ENCODE measurements at places on chromosomes 2 and 18.

DNA sequence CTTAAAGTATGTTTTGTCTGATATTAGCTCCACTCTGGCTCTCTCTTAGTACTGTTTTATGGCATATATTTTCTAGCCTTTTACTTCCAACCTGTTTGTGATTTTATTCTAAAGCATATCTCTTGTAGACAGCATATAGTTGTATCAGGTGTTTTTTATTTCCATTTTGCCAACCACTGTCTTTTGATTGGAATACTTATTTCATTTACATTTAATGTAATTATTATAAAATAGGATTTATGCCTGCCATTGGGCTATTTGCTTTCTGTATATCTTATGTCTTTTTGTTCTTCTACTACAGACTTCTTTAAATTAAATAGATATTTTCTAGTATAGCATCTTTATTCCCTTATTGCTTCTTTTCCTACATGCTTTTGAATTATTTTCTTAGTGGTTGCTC, 67.3 kb downstream of the LRRC30 start:
- no peak for DNase-seq

DNA sequence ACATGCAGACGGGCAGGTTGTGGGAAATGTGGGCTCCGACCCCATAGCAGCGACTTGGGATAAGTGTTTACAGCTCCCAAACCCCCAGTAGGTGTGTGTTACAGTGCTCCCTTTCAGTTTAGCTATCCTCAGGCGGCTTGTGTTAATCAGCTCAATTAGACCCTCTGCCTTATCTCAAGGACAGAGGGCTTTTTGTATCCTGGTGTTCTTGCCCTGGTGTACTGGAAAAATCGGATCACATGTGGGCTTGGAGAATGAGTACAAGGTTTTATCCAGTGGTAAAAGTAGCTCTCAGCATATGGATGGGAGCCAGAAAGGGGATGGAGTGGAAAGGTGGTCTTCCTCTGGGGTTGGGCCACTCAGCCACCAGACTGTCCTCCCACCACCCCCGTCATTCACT, 264.7 kb upstream of the SYT4 start:
- no peak for DNase-seq

GRCh38 chr18:6414723-6415417, at the start of gene L3MBTL4:
Gene L3MBTL4 (minus strand): TSS chr18:6414911. CDS start chr18:6311625, 103,286 bp downstream.
- no peak for DNase-seq

- DNase-seq = no peak
Observed at GRCh38 chr2:110727923-110728322, 4.5 kb upstream of the ACOXL start.

DNA sequence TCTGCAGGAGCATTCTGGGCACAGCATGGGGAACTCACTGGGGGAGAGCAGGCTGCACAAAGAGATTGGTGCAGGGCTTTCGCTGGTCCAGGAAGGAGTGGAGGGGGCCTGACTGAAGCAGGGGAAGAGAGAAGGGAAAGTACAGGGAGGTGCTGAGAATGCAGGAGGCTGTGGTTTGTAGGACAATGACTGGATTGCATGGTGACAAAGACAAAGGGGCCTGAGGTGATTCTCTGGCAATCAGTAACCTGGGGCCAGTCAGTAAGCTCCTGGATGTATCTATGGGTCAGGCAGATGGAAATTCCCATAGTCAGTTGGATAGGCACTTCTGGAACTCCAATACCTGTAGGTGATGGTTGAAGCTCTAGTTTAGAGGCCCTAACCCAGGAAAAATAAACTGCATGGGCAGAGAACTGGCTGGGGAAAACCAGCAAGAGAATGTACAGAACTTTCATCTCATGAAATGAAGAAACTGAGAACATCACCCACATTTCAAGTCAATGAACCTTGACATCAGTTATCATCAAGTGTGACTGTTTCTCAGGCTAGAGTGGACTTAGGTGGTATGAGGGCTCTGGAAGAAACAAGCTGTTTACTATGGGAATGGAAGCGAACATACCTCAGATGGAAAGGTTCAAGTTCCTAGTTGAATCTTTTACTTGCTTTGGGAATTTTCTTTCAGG, 193.2 kb downstream of the TPGS2 start:
- no peak for DNase-seq

GRCh38 chr2:62305421-62306176, 109.7 kb downstream of the B3GNT2 start:
- no peak for DNase-seq

DNA sequence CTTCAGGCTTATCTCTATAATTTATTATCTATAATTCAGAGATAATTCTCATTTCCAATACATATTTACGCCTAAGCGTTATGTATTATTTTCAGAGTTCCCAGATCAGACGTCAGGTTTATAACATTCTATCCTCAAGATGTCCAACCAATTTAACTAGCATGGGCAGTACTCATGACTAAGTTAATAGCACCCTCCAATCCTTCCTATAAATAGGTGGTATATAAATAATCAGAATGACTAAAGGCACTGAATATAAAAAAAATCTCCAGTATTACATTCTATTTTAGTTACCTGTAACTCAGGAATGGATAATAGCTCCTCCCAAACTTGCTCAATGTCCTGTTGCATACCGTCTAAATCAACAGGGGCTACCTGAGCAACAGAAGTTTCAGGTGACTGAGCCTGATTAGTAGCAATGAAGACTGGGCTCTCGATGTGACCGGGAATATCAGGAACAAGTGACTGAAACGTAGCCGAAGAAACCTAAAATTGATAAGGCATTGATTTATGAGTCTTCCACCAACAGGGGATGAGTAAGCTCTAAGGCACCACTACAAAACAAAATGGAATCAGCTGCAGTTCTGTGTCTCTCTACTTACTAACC, 19.6 kb downstream of the HNRNPA3 start:
- DNase-seq = no peak

GRCh38 chr2:20919297-20919800, 96.4 kb upstream of the LDAH start:
- DNase-seq = no peak

DNA sequence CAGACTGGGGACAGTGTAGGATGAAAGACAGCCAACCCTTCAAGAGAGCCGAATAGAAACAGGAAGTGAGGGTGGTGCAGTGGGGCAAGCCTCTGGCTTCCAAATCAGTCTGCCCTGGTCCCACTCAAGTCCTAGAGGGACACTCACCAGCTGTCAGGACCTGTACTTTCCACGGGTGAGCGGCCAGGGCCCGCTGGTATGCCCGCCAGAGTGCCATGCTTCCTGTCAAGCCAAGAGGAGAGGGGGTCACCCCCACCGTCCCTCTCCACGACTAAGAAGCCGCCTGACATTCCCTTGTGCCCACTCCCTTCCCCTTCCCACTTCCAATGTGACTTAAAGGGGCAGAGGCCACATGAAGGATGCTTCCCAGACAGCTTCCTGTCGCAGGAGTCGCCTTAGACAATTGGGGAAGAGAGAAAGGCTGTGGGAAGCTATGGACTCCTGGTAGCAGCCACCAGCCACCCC, 564 bp downstream of the MPV17 start:
- DNase-seq = no peak

DNA sequence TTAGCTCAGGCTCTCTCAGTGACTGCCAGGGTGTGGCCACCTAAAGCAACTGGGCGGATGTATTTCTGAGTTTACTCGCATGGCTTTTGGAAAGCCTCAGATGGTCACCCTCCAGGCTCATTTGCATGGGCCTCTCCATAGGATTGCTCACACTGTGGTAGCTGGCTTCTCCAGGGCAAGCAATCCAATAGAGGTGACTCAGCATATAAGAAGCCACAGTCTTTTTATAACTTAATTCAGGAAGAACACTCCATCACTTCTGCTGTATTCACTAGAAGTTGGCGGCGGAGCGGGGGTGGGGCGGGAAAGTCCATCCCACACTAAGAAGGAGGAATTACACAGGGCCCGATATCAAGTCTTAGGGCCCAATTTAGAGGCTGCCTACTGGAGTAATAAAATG, 3.6 kb upstream of the DOK6 start:
- DNase-seq = no peak

- peak; percentile 81 for DNase-seq
Observed at GRCh38 chr18:12597760-12598159, 60.1 kb downstream of the SPIRE1 start.

DNA sequence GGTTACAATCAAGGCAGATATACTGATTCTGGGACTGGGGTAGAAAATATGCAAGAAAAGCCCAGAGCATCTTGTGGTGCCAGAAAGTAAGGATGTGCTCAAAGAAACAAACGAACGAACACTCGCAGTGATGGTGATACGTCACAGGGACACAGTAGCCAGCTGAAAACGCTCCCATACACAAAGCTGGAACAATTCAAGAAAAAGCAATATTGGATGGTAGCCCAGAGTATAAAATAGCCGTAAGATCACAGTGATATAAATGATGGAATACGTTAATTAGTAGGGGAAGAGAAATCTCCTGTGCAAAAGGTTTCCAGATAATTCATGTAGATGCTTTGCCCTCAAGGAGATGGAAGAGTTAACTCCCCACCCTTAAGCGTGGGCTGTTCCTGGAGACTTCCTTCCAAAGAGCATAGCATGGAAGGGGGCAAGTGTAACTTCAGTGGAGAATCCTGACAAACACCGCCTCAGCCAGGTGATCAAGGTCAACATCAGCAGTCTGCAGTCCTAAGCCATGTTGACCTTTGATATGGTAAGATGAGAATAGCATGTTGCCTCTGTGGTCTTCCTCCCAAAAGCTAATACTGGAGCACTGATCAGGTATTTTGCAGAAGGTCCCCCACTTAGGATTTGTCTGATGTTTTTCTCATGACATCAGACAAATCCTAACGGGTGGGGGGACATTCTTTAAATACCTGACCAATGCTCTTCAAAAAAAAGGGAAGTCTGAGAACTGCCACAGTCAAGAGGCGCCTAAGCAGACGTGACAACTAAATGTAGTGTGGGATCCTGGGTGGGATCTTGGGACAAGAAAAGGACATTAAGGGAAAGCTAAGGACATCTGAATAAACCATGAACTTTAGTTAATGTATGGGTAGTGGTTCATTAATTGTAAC, 99.0 kb downstream of the NCK2 start:
- no peak for DNase-seq

GRCh38 chr18:57855551-57855950, 52.4 kb upstream of the ATP8B1 start:
- no peak for DNase-seq

DNA sequence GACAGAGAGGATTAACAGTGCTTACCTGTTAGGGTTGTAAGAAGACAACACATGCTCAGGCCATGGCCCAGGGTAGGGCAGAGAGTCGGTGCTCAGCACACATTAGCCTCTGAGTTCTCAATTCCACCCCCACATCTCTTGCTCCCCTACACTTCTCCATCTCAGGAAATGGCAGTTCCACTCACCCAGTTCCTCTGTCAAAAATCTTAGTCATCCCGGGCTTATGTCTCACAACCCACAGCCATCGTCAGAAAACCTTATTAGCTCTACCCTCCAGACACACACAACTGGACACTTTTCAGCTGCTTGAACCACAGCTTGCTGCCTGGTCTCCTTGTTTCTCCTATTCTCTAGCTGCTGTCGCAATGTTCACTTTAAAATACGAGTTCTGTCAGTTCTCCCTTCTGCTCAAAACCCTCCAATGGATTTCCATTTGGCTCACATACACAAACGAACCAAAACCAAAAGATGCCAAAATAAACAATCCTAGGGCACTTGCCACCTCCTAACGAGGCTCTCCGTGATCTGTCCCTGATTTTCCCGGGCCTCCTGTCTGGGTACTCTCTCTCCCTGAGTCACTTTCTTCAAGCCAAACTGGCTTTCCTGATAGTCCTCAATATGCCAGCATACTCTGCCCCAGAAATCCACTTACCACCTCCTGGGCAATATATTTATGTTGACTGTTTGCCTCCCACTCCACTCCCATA, 89.7 kb downstream of the KCTD1 start:
- peak; percentile 62 for DNase-seq

DNA sequence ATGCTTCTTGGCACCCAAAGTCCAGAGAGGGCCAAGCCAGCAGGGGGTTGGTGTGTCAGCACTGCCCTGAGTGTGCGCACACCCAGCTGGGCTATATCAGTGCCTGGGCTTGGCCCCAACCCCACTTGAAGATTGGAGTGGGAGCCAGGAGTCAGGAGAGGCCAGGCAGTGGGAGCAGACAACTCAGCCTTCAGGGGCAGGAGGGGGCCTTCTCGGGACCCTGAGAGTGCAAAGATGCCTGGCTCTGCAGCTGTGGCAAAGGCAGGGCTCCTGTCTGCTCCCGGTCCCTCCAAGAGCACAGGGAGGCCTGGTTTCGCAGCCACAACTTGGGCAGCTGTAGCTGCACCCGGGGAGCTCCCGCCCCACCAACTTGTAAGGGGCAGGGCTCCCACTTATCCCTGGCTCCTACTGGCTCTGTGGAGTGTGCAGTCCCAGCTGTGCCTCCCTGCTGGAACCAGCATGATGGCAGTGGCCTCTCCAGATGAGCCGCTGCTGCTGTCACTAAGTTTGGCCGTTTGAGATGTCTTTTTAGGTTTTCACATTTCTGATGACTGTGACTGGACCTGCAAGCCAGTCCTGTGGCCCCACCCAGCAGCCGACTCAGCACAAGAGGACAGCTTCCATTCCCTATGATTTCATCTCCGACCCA, 148.8 kb upstream of the HS6ST1 start:
- no peak for DNase-seq

- DNase-seq = no peak
Observed at GRCh38 chr2:71927757-71928715, 219.6 kb downstream of the CYP26B1 start.

- DNase-seq = no peak
Observed at GRCh38 chr2:80893711-80894110, 589.2 kb upstream of the LRRTM1 start.

DNA sequence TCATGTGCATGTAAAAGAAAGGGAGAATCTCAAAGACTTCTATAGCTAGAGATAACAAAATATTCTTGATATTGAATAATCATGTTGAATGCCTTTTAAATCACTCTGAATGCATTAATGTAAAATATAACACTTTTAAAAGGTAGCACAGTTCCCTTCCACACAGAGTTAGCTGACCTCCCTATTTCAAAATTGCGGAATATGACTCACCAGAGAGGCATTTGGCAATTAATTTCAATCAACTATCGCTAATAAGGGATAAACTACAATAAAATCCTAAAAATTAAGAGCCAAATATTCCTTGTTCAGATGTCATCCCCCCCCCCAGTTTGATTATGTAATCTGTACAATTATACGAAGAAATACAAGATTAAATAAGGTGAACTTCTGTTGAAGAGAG, 29.3 kb downstream of the ZC3H15 start:
- no peak for DNase-seq

DNA sequence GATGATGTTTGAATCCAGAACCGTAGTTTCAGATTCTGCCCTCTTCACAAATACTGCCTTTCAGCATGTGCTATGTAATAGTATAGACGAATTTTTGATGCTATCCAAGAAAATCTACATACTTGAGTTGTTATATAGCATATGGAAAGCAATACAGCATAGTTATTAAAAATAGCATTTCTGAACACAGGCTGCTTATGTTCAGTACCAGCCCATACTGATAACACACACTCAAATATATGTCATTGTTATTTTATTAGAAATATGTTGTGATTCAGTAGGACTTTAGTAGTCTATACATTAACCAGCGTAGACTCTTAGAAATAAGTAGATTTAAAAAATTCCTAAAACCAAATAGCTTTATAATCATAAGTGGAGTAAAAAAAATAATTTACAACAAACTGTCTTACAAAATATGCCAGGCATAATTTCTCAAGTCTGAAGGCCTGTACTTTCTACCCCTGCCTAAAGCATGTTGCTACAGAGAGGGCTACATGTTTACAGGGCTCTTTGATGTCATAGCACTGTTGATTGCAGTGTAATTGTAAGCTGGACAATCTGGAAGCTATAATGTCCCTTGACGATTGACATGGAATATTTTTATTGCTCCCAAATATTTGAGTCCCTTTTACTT, 86.3 kb downstream of the ASXL3 start:
- no peak for DNase-seq

Data from foreskin keratinocyte (primary cell).